ENCODE measurements at places on chromosomes 12 and 14.

DNA sequence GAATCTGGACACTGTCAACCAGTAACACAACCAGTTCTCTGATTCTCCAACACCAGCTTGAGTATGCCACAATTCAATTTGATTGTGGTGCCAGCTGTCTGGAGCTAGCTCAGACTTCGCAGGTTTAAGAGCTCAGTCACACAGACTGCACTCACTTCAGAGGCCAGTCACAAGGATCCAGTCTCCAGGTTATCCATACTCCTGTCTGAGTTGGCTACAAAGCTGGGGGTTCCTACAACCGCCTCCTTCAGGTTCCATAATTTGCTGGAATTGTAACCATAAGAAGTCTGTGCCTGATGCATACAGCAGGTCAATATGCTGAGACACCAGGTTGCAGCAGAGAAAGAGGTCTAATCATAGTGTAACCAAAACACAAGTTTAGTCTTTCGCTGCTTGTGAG lies 70.5 kb upstream of the CPSF6 start:
- no peak for DNase-seq

DNA sequence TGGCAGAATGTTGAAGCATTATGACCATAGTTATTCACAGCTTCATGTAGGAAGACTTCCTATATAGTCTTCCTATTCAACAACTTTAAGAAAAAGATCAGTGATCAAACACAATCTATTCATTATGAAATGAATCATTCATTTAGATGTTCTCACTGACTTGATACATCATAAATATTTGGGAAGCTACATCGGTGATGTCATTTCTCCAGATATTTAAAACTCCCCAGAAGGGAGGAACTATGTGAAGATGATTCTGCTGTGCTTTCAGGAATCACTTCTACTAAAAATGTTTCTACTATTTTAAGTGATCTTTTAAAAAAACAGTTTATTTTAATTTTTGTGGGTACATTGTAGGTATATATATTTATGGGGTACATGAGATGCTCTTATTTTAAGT lies 316.4 kb downstream of the BCAT1 start:
- DNase-seq = no peak

GRCh38 chr14:68622856-68623255 lies 170.0 kb downstream of the ZFP36L1 start:
- DNase-seq = no peak

DNA sequence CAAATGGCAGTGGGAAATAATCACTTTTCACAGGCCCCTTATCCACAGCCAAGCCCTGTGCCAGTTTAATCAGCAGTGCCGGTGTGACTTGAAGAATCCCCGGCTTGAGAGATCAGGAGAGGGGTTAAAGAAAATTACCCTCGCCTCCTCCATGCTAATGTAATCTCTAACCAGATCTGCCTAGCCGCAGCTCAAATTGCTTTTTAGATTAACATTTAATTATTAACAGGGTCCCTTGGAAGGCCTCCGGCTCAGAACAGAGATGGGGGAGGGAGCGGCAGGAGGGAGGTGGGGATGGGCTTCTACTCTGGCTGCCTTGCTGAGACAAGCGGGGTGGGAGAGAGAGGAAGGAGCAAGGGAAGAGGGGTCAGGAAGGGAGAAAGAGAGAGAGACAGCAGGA lies 24.0 kb downstream of the FAM222A start:
- peak; percentile 52 for DNase-seq

- no peak for DNase-seq
These were observed 338.6 kb downstream of the PCNX1 start for GRCh38 chr14:71245659-71246361.

GRCh38 chr14:89773644-89774316 lies 180.8 kb downstream of the EFCAB11 start:
- no peak for DNase-seq

DNA sequence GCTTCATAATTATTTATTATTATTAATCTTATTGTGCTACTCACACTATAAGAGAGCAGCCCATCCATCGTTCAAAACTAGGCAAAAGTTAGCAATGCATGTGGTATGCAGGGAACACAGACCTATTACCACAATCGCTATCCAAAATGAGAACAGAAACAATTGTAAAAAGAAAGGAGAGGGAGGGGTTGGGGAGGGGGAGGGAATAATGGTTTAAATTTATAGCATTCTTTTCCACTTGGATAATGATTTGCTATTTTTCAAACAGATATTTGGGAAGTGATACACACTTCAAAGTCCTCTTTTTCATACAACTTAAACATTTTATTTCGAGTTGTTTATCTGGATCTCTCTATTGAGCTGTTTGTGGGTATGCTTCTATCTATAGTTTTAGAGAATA lies 248.6 kb upstream of the SOX5 start:
- DNase-seq = peak; percentile 46

- DNase-seq = no peak
These were observed 5.1 kb upstream of the SPATA7 start for GRCh38 chr14:88380405-88380804.

DNA sequence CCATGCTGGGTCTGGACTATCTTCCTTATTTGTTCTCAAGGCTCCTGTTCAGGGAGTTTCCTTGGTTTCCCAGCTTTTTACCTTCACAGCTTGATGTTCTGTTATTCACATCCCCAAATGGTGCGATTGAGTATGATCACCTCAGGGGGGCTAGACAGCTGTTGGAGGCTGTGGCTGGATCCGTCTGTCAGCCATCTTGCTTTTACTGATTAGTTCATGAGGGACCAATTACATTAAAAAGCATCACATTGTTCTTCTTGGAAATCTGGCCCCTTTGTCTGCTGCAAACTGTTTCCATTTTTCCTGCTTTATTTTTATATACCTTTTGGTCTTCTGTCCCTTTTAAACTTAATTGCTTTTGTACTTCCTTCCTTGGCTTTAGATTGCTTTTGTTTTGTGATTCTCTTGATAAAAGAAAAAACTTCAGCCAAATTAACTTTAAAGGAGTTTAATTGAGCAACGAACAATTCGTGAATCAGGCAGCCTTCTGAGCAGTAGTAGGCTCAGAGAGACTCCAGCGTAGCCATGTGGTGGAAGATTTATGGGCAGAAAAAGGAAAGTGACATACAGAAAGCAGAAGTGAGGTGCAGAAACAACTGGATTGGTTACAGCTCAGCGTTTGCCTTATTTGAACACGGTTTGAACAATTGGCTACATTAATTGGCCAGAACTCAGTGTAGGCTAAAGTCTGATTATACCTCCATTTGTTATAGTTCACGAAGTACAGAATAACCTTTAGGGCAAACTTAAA lies 208.7 kb downstream of the AEBP2 start:
- no peak for DNase-seq

DNA sequence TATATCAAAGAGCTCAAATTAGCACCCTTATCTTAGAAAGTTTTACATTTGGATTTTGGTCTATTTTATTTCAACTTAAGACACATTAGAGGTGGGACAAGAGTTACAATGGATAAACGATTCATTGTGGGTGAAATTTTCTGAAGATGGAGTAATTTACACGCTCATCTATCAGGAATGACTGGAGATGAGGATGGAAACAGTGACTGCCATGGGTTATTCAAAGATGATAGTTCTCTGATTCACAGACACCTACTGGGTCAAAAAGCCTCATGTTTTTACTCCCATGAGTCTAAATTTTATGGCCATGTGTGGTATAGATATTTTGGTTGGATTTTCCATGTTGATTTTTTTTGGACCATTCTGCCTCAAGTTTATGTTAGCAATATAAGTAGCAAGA lies 22.1 kb downstream of the SAMD4A start:
- peak; percentile 13 for DNase-seq

GRCh38 chr12:108228746-108229145 lies 99.7 kb downstream of the WSCD2 start:
- DNase-seq = no peak

- DNase-seq = no peak
These were observed 44.9 kb upstream of the RIC8B start for GRCh38 chr12:106729611-106730010.

GRCh38 chr12:86137936-86138335 lies 118.3 kb downstream of the MGAT4C start:
- peak; percentile 92 for DNase-seq

DNA sequence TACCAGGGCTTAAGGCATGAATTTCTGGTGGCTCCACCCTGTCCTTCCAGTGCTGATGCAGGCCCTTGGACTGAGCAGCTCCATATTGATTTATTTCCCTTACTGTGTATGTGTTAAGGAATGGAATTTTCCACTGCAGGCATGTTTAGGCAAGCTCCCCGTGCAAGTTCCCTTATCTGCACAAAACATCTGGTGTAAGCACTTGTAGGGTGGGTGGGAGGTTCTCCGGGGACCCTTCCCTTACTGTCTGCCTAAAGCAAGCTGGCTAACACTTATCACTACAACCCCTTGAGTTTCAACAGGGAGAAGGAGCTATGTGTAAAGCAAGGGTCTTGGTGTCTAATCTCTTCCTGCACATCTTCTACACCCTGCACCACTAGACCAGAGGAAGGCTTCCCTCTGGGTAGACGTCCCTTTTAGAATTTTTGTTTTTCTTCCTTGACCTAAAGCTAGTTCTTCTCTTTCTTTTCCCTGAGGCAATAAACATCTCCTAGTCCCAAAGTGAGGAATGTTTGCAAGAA lies 22.0 kb upstream of the DRAM1 start:
- DNase-seq = no peak

- no peak for DNase-seq
These were observed 367.6 kb downstream of the RPS29 start for GRCh38 chr14:49218436-49219092.

GRCh38 chr12:125194163-125194773 lies 129.0 kb downstream of the AACS start:
- peak; percentile 18 for DNase-seq

- peak; percentile 33 for DNase-seq
These were observed 117.5 kb downstream of the DAAM1 start for GRCh38 chr14:59305836-59306555.

DNA sequence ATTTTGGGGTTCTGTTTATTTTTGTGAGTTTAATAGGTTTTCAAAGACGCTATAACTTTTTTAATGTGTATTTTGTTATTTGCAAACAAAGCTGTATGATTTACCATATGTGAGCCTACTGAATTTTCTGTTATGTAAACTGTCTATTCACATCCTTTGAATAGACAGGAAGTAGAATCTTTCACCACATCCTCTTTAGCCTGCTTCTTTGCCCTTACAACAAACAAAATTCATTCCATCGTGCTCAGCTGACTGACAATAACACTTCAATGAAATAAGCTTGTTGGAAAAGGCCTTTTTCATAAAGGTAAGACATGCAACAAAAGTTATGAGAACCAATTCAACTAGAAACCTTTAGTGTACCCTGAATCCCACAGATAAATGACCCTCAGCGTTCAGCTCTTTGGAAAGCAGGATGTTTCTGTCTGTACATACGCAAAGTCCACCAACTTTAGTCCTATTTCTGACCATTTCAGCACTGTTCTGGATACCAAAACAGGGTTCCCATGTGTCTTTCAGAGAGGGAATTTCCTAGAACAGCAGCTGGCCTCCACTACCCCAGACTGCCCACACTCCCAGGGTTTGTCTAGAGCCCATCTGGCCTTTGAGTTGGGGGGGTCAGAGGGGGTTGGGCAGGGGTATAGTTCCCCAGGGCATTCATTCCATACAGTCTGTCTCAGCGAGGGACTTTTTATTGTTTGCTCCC lies 71.3 kb downstream of the DUSP6 start:
- DNase-seq = no peak

GRCh38 chr14:26401179-26401968 lies 196.5 kb downstream of the NOVA1 start:
- DNase-seq = no peak

GRCh38 chr12:26466726-26467125 lies 271.4 kb downstream of the SSPN start:
- DNase-seq = no peak

GRCh38 chr12:116406529-116406928 lies 129.0 kb upstream of the MED13L start:
- DNase-seq = no peak

GRCh38 chr14:95054346-95055280 lies 102.7 kb downstream of the DICER1 start:
- no peak for DNase-seq

DNA sequence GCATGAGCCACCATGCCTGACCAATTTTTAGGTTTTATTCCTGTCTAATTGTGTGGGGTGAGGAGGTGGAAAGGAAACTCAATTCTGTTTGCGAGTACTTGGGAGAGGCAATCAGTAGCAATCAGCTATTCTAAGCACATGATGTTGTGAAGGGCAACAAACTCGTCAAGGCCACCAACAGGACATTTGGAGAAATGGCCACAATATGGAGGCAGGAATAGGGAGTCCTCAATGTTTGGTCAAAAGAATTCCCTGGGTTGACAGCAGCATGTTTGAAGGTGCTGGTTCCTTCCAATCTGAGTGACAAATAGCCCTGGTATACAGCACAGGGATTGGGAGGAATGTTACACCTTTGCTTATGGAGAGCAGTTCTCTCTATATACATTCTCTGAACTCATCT lies 32.7 kb upstream of the USP44 start:
- DNase-seq = no peak

DNA sequence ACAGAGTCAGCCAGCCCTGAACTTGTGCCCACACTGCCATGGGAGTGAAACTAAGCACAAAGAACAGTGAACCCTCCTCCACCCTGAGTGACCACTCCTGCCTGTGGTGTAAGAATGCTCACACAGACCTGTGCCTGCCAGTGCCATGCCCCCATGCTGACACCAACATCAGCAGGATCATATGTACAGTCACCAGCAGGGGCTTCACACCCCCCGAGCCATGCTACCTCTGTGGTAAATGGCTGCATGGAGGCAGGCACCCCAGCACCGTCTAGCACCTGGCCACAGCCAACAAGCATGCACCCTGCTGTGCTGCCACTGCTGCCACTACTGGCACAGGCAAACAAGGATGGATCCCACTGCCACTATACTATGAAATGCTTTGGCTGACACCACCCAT lies 344.4 kb upstream of the CCDC196 start:
- DNase-seq = no peak

GRCh38 chr12:75876832-75877762 lies 154.5 kb downstream of the PHLDA1 start:
- peak; percentile 15 for DNase-seq

DNA sequence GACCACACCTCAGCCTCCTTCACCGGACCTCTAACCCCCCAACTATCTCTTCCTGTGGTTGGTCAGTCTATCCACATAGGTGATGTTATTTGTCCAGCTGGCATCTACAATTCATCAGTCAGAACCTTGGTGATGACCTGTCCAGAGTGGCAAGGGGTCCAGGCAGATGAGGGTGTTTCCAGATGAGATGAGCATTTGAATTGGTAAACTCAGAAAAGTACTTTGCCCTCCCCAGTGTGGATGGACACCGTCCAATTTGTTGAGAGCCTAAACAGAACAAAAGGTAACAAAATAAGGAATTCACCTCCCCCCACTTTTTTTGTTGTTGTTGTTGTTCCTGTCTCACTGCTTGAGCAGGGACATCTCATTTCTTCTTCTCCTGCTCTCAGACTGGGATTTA lies 34.3 kb upstream of the LRP6 start:
- no peak for DNase-seq

GRCh38 chr14:23355871-23356435 lies 3.3 kb upstream of the SLC22A17 start:
- DNase-seq = no peak

GRCh38 chr12:54032627-54033100 lies at the start of gene HOXC5:
HOXC5 (plus strand) TSS chr12:54033050; CDS start chr12:54033123, 73 bp downstream.
- DNase-seq = peak; percentile 76

GRCh38 chr12:115378291-115378690 lies 694.3 kb upstream of the TBX3 start:
- DNase-seq = no peak

- no peak for DNase-seq
These were observed 85.0 kb upstream of the ARID2 start for GRCh38 chr12:45644541-45644940.

Data from kidney glomerular epithelial cell (primary cell).